ENCODE measurements at places on chromosomes 2 and 18.

DNA sequence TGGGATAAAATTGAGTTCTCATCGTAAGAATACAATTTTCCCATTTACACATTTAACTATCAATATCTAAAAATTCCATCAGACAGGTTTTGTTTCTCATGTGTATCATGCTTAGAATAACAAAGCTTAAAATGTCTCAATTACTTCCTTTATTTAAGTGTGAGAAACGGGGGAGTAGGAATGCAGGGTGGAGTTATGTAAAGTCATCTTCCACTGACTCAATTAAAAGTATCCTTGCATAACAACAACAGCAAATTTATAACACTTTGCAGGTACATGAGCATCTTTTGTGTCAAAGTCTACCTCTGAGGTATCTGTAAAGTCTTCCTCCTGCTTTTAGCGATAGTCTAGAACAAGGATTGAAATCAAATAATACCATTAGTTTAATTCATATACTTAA is 327.1 kb downstream of the EPHA4 start:
- DNase-seq, result no peak

GRCh38 chr2:57549642-57550102 is 496.9 kb upstream of the VRK2 start:
- DNase-seq, result no peak

DNA sequence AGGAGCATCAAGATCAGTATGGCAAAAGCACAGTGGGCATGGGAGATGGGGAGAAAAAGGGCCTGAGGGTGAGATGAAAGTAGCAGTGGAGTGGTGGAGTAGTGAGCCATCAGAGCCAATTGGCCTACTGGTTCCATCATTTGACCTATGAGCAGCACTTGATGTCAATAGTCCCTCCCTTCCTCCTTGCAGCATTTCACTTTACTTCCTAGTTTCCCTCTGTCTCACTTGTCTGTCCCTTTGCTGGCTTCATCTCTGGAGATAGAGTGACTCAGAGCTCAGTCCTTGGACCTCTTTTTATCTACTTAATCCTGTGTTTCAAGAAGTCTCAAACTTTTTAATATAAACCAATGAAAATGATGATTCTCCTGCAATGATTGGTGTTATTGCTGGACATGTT is 32.1 kb downstream of the FBXO48 start:
- no peak for DNase-seq

- no peak for DNase-seq
Observed at GRCh38 chr2:3465844-3466481, 53.4 kb downstream of the ADI1 start.

- no peak for DNase-seq
Observed at GRCh38 chr2:25804338-25804737, 73.9 kb downstream of the ASXL2 start.

GRCh38 chr2:70790136-70790828 is at the start of gene FIGLA:
TSS of gene FIGLA (minus strand) at chr2:70790643. CDS start at chr2:70790638, 5 bp downstream.
- DNase-seq, result no peak

- peak; percentile 88 for DNase-seq
Observed at GRCh38 chr18:36296650-36297416, 680 bp upstream of the FHOD3 start.

GRCh38 chr2:108118996-108119395 is 120.8 kb upstream of the SULT1C3 start:
- DNase-seq, result no peak

- DNase-seq, result no peak
Observed at GRCh38 chr18:79766308-79766707, 31.4 kb upstream of the KCNG2 start.

DNA sequence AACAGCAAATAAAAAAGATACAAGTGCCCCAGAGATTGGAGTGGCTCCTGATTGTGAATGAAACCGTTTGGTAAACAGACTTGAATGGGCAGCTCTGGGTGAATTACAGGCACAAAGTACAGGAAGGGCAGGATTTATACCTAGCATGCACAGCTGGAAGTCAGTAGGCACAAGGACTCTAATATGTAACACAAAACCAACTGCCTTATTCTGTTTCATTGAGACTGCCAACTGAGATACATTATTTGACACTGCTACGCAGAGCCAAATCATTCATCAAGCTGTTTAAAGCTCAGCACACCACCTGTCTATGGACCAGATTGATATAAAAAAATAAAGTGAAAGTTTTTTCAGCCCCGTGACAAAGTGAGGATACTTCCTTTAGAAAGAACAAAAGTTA is 541.2 kb downstream of the NUP35 start:
- no peak for DNase-seq

- DNase-seq, result no peak
Observed at GRCh38 chr2:239287461-239287860, 113.4 kb downstream of the HDAC4 start.

DNA sequence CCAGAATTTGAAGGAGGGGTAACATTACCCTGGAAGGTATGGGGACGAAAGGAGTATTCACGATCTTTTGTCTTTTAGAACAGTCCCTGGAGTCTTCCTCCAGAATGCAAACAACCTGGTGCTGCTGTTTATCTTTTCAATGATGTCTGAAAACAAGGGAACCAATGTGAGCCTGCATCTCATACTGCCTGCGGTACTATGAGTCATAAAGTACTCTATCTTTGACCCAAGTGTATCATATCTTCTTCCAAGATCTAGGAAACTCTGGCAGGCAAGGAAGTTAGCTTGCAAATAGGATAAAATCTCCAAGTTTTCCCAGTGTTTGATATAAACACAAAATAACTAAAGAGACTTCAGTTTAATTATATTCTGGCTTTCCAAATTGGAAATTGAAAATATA is 968.5 kb downstream of the LRP1B start:
- no peak for DNase-seq

DNA sequence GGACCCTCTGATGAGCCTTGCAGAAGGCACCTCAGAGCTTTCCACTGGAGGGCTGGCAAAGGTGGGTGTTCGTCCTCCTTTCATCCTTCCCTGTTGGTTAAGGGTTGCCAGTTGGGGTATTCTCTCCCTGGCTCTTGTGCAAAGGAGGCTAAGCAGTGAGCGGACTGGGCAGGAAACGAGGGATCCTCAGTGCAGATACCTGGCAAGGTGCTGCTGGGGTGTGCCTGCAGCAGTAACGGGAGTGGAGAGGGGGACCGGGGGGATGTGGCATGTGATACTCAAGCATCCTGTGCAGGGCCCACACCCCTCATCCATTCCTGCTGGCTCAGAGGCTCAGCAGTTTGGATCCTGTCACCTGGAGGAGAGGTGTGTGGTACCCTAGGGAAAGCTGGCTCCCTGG is 4.2 kb upstream of the ADCY3 start:
- no peak for DNase-seq

- no peak for DNase-seq
Observed at GRCh38 chr2:196372811-196373664, 201.7 kb upstream of the STK17B start.

GRCh38 chr2:175576270-175576669 is 394.8 kb upstream of the ATP5MC3 start:
- DNase-seq, result no peak

DNA sequence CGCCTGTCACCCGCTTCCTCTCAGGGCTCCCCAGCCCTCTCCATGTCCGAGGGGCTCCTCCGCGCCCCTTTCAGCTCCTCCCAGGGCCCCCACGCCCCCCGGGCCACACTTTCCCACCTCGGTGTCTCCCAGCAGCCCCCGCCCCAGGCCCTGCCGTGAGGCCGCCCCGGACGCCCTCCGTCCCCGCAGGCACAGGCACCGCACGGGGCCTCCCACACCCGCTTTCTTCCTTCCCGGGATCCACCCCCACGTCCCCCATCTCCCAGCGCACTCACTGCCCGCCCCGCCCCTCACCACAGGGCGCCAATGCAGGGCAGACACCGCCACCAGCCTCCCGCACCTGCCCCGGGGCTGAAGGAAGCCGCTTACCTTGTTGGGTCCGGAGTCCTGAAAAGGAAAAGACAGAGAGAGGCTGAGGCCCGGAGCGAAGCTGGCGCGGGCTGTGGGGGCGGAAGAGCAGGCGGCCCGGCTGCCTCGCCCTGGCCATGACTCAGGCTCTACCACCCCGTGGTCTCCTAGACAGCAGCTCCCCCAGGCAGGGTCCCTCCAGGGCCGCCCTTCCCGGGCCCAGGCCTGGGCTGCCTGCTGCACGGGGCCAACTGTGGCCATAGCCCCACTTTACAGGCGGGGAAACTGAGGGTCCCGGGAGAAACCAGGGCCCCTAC is 37.7 kb downstream of the KIF1A start:
- no peak for DNase-seq

DNA sequence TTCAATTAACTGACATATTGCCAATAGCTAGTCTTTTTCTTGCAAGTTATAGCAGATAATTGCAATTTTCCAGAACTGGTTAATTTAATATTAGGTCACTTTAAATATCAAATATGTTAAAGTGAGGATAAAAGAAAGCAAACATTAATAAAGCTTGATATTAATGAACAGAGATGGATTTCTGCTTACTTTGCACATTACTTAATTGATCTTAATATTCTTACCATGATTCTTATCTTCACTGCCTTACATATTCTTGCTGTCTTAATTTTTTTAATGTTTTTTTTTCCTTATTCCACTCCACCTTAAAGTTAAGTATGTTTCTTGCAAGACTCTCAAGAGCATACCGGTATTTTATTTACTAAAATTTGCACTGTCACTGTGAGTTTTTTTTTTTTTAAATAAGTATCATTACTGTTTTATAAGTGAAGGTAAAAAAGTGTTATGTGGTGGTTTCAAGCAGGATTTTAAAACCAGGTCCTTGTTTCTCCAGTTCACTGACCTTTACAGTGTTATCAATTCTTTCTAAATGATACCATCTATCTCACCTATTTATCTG is 33.9 kb downstream of the PPP3R1 start:
- DNase-seq, result no peak

DNA sequence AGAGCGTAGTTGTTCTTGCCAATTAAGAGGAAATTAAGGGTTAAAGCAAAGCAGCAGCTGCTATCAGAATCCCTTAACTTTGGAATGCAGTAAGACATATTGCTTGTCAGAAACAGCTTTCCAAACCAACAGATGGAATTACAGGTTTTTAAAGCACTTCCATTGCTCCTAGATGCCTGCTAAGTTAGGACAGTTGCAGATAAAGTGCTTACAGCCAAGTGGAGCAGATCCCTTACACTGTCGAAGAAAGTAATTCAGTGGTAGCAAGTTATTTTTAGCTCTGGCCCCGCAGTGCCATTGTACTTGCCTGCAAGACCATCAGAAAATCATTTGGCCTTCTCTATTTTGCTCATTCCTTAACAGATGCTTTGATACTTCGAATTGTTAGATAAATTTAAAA is 5.4 kb downstream of the PDK1 start:
- no peak for DNase-seq

GRCh38 chr2:4381773-4382172 is 678.4 kb downstream of the DCDC2C start:
- DNase-seq, result no peak

- no peak for DNase-seq
Observed at GRCh38 chr2:239509373-239510143, 108.7 kb upstream of the HDAC4 start.

DNA sequence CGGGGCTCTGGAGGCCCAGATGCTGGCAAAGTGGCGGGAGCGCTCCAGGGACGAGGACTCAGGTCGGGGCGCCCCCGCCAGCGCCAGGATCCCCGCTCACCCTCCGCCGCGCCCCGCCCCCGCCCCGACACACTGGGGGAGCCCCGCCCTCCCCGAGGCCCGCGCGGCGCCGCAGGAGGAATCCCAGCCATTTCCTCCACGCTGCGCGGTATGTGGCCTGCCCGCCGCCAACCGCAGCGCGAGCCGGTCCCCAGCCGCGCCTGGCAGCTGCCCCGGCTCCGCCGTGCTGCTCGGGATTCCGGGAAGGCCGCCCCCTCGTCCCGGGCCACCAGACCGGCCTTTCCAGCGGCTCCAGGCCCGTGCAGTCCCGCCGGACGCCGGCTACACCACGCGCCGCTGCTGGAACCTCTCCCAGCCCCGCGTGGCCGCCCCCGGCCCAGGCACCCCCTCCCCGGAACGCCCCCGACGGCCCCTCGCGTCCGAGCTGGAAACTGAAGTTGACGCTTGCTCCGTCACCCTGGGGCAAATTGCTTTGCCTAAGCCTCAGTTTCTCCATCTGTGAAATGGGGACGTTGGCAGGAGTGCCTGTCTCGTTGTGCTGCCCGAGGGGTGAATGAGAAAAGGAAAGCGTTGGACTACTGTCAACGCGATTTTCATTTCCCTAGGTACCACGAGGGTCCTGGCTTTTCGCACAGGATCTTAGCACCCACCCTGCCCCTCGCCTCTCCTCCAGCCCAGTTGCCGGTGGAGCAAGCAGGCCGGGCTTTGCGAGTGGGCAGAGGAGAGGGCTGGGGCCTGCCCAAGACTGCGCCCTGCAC is 53.6 kb downstream of the PKDCC start:
- peak; percentile 84 for DNase-seq

DNA sequence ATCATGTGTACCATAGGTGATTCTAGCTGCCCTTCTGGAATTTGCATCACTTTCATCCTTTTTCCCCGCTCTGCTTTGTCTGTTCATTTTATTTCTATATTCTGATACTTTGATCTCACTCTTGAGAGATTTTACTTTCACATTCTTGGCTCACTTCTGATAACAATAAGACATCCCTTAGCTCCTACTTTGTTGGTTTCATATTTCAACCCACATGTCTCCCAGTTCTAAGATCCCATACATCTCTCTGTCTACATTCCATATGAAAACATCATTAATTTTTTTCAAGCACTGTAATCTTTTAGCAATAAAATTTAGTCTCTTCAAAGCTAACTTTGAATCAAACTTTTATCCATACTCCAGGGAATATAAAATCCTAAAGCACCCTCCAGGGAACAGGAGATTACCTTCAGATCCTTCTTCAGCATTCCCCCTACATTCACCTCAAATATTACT is 75.6 kb downstream of the COL3A1 start:
- DNase-seq, result no peak

DNA sequence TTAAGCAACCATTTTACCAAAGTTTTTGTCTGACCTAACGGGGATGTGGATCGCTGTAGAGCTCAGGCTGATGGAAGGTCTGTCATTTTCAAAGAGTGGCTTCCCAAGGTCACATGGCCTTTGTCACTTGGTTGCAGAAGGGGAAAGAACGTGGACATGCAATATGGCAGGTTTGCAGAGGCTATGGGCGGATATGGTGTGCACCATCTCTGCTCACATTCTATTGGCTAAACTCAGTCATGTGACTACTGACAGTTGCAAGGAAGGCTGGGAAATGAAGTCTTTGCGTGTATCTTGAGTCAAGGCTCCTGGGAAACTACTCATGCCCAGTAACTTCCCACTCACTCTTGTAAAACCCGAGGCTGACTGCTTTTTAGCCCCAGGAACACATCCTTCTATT is 96.8 kb downstream of the ST6GAL2 start:
- no peak for DNase-seq

DNA sequence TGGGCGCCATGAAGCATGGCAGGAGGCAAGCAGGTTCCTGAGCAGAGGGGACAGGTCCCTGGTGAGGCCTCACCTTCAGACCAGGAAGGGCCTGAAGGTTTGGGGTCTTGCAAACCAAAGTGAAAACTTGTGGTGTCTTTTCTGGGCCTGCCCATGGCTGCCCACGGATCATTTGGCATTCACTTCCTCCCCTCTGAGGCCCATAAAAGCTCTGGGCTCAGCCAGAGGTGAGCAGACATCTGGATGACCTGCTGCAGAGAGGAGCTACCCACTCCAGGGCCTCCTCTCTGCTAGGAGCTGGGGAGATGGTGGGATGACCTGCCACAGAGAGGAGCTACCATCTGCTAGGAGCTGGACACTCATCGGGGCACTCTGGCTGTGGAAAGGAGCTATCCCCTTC is 112.9 kb upstream of the TMEM18 start:
- DNase-seq, result no peak

Data from right forelimb (tissue), 1 donor.